ENCODE measurements at places on chromosomes 4 and X.

GRCh38 chr4:81085291-81085690 is 54.8 kb downstream of the BMP3 start:
- no peak for DNase-seq

- no peak for DNase-seq
These were observed 202.9 kb upstream of the NPY2R start for GRCh38 chr4:155005395-155006090.

GRCh38 chrX:84441143-84441542 is 61.1 kb downstream of the HDX start:
- DNase-seq, result no peak

- DNase-seq, result no peak
These were observed 221.5 kb upstream of the NDST4 start for GRCh38 chr4:115334736-115335411.

Measured in fibroblast of skin of left biceps (primary cell).